ENCODE measurements at places on chromosomes 2 and 18.

GRCh38 chr2:164888592-164888991 is 47.0 kb upstream of the COBLL1 start:
- no peak for DNase-seq

DNA sequence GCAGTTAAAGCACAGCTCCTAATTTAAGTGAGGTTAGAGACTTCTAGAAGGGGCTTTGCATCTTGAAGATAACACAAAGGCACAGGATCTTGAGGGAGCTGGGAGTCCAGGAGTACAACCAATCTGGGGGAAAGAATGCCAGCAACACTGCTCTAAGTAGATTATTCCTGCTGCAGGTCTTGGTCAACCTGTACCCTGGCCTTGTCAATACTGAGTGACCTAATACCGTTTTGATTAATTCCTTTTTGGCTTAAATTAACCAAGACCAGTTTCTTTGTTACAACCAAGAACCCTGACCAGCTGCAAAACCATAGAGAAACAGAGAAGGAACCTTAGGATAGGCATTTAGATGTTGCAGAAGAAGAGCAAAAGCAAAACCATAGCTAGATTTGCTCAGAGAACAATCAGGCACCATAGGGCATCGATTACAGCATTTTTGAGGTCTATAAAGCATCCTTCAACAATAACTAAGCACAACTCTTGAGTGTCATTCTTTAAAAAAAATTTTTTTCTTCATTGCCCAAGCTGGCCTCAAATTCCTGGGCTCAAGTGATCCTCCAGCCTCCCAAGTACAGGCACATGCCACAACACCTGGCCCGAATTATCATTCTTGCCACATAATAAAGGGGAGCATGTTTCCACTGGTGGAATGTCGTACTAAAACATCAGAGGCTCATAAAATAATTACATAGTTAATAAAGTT is 6.3 kb downstream of the STARD7 start:
- DNase-seq: no peak

- DNase-seq: peak; percentile 69
These were observed 1.4 kb downstream of the TGIF1 start for GRCh38 chr18:3451183-3451988.

DNA sequence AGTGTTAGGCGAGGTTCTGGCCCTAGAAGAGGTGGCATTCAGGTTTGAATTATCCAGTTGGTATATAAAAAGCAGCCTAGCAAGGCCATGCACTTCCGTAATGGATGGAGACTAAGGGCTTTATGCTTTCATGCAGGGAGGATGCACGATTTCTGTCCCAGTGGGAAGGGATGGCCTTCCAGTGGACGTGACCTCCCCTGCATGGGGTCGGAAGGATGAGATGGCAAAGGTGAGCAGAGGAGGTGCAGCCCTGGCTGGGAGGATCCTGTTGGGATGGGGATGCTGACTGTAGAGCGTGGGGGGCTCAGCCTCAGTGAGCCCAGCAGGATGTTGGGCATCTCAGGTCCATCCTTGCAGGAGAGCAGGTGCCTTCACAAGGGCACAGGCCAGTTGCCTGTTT is 4.8 kb downstream of the ASB18 start:
- no peak for DNase-seq

GRCh38 chr2:37617119-37617892 is 54.1 kb downstream of the CDC42EP3 start:
- DNase-seq: no peak

GRCh38 chr2:237648016-237648381 is 20.6 kb downstream of the LRRFIP1 start:
- DNase-seq: no peak

DNA sequence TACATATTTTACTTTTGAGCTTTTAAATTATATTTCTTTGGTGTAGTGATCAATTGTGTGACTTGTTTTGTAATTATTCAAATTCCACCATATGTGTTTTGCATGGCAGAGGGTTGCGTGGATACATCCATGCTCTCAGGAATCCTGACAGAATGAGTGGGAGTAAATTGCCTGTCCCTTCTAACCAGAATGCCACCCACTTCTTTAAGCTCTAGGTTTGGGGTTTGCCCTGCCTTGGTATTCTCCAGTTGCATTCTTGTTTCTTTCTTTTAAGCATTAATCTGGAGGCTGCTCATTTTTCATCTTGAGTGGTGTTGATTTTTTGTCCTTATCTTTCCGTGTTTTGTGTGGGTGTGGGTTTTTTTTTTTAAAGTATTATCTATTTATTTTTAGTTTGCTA is 360.0 kb downstream of the PTPRM start:
- no peak for DNase-seq

GRCh38 chr2:240351088-240351741 is 84.2 kb upstream of the GPC1 start:
- DNase-seq: no peak

DNA sequence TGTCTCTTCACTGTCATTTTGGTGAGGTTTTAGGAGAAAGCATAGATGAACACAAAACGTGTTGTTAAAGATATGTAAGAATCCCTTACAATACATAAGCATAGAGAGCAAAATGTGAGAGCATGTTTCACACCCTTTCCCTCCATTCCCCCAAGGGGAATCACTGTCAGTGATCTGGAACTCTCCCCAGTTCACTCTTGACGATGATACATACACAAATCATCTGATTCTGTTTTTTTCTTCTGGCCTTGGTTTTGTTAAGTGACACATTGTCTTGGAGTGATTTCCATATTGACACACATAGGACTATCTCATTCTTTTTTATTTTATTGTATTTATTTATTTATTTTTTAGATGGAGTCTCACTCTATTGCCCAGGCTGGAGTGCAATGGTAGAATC is 53.7 kb upstream of the TANC1 start:
- no peak for DNase-seq

DNA sequence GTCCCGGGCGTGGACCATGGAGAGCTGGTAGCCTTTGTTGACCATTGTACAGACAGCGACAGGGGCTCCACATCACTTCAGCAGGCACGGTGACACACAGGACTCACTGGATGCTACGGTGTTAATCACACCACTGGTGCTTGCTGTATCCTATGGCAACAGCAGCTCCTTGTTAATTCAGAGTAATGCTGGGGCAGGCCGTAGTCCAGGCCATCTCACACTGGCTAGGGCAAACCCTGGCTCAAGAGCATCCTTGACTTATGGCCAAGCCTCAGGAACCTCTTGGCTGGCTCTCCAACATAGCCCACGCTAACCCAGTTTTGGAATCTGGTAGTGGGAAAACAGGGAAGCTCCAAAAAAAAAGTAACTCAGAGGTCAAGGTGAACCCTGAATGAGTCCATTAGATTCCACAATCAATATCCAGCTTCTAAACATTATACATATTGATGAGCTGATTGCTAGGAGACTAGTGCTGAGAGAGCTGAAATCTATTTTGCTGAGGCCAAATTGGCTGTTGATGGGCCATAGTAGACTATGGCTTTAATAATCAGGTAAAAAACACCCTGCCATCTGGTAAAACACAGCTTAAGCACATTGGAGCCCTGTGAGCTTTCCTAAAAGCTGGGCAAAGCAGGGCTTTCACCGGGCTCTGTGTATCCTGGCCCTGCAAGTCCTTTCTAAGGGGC is 253.6 kb downstream of the PRKCE start:
- DNase-seq: no peak

DNA sequence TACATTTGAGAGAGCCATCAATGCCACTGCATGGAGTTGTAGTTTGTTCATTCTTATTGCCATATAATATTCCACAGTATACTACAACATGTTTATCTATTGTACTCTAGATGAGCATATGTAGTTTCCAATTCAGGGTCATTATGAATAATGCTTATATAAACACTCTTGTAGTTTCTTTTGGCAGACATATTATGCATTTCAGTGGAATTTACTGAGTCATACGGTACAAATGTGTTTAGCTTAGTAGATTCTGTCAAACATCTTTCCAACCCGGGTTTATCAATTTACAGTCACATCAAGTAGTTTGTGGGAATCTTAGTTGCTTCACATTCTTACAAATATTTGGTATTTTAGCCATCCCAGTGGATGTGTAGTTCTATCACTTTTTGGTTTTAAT is 161.1 kb downstream of the KCNH7 start:
- no peak for DNase-seq

DNA sequence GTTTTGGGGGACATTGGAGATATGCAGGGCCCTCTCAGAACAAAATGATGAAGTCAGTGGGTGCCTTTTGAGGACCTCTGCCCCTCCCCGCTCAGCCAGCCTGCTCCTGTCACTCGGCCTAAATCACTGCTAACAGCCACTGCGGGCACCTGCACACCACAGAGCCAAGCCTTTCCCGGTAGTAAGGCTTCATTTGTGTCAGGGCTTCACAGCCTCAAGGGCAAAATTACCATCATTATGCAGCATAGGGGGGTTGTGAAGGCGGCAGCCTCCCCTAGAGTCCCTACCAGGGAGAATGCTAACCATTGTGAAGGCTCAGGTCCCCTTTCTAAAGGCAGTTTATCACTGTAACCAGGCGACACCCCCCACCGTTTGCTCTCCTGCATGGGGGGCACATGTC is 519.8 kb upstream of the MYT1L start:
- no peak for DNase-seq

DNA sequence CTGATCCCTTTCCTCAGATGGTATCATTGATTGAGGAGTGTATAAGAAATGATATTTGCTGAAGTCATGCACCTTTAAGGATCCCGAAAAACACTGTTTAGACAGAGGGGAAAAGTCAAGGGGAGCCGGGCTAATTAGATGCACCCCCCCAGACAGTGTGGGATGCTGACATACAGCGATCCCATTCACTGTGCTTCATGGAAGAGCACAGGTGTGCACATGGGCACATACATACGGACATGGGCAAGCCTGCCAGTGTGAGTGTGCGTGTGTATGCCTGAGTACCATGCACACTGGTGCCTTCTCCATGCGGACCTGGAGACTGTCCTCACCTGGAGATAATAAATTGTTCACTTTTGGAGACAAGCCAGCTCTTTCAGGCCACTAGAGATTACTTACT is 22.6 kb downstream of the MEIS1 start:
- DNase-seq: no peak

DNA sequence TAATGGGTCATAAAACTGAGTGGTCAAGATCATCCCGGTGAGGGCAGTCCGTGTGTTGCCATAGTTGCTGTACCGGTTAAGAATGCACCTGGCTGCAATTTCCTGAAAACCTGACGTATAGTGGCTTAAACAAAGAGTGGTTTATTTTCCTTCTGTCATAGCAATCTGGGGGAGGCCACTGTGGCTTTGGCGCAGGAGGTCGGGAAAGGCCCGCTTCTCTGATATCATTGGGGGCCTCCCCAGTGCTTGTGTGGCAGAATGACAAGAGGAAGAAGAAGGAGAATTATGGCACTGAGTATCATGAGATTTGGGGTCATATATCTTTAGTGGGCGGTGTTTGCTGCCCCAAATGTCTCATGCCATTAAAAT is 4.4 kb downstream of the C2orf92 start:
- DNase-seq: no peak

DNA sequence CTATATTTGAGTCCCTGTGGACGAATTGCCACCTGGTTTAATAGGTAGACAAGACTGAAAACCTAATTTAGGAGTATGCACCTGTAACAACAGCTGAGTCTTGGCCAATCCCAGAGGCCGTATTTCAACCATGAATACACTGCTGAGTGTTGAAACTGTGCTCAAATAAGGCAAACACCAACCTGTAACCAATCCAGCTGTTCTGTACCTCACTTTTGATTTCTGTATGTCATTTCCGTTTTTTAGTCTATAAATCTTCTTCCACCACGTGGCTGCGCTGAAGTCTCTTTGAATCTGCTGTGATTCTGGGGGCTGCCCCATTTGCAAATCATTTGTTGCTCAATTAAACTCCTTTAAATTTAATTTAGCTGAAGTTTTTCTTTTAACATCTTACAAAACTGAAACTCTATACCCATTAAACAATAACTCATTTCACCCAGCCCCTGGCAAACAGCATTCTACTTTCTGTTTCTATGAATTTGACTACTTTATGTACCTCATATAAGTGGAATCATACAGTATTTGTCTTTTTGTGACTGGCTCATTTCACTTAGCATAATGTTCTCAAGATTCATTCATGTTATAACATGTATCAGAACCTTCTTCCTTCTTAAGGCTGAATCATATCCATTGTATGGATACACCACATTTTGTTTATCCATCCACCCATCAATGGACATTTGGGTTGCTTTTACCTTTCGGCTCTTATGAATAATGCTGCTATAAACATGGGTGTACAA is 7.5 kb upstream of the YPEL5 start:
- DNase-seq: peak; percentile 10

- no peak for DNase-seq
These were observed 935.7 kb downstream of the LRP1B start for GRCh38 chr2:141195087-141195486.

- no peak for DNase-seq
These were observed 550.4 kb downstream of the ARHGAP15 start for GRCh38 chr2:143679617-143680016.

- no peak for DNase-seq
These were observed 39.7 kb upstream of the LYPD6 start for GRCh38 chr2:149290662-149291061.

DNA sequence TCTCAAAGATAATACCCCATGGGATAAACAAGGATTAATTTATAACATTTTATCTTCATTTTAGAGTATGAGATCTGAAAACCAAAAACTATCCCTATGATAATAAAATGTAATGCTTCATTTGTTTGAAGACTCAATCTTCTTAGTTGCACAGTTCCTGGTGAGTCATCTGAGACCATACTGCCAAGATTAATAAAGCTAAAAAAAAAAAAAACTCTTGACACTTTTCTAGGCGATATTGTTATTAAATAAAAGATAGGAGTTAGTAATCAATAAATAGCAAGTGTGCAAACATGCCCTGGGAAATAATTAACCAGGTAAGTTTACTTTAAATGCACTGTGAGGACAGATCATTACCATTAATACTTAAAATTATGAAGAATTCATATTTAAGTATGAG is 83.9 kb downstream of the RPE start:
- DNase-seq: no peak

DNA sequence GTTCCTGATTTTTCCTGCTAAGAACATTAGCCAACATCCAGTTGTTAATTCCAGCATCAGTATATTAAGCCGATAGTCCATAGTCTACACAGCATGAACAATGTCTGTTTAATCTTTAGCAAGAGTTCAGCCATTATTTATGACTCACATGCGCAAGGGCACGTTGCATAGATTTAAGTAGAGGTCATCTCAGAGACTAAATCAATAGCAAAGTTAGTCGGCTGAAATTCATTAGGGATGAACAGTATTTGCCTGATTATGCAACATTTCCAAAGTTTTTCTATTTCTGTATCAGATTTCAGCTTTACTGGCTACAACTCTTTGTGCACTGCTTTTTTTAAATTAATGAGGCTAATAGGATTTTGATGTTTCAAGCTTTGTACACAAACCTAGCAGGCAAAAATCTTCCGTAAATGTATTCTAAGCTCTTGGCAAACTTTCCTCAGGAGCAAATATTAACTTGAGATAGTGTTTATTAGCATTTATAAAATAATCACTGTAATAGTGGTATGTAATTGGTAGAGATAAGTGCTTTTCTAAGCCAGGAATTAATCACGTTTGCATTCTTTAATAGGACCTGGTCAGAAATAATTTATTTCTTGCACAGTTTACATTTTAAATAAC is 578.7 kb upstream of the ID2 start:
- no peak for DNase-seq

- DNase-seq: no peak
These were observed 8.4 kb upstream of the ZAP70 start for GRCh38 chr2:97704989-97705388.

- no peak for DNase-seq
These were observed 281.1 kb upstream of the POU3F3 start for GRCh38 chr2:104572834-104573233.
